ENCODE measurements at places on chromosomes 6 and 20.

GRCh38 chr6:5053864-5054244 is 31.3 kb upstream of the PPP1R3G start:
- DNase-seq: no peak

GRCh38 chr6:148021699-148022098 is 320.9 kb upstream of the SASH1 start:
- DNase-seq: no peak

- no peak for DNase-seq
These were observed 1173.9 kb upstream of the CITED2 start for GRCh38 chr6:140548366-140548765.

DNA sequence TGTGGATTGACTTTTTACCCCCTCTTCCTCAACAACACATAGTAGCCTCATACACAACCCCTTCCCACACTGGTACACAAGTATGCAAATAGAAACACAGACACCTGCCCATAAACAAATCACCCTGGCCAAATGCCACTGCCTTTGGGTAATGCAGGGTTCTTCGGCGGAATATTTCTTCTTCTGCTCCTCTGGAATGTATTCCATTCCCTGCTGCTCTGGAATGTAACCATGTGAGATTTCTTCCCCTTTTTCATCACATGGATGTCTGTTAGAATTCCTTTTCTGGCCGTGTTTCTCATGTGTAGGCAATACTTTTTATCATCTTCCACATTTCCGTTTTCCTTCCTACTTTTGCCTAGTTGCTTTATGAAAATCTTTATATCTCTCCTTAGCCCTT is 76.1 kb upstream of the TPD52L1 start:
- DNase-seq: no peak

DNA sequence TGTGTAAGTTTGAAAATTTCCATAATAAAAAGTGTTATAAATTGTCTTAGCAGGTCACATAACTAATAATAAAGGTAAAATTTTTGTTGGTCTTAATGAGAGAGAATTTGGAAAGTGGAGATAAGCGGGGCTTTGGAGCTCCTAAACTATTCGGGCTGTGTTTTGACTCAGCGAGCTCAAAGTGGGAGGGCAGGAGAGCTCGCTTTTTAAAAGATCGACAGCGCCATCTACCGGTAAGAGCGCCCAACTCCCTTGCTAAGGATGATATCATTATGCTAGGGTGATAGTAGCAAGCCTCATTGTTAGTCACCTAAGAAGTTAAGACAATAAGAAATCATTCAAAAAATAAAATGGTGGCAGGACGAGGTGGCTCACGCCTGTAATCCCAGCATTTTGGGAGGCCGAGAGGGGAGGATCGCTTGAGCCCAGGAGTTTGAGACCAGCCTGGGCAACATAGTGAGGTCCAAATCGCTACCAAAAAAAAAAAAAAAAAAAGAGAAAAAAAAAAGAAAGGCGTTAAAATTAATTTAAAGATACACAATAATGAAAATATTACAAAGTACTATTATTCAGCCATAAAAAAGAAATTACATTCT is 24.8 kb downstream of the C6orf15 start:
- DNase-seq: peak; percentile 84

DNA sequence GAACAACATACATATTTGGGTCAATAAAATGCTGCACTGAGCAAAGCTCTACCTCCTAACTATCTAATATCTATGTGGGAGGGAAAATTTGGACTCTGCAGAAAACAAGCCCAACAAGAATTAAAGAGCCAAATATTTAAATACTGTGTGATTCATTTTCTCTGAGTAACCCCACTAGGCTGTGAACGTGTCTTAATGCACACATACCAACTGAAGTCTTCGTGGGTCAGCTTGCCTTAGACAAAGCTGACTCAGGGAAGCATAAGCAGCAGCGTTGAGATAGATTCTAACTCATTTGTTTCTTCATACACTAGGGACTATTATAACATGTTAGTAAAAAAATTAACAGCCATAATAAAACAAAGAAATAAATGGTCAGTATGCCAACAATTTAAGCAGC is 114.3 kb downstream of the GJA1 start:
- no peak for DNase-seq

DNA sequence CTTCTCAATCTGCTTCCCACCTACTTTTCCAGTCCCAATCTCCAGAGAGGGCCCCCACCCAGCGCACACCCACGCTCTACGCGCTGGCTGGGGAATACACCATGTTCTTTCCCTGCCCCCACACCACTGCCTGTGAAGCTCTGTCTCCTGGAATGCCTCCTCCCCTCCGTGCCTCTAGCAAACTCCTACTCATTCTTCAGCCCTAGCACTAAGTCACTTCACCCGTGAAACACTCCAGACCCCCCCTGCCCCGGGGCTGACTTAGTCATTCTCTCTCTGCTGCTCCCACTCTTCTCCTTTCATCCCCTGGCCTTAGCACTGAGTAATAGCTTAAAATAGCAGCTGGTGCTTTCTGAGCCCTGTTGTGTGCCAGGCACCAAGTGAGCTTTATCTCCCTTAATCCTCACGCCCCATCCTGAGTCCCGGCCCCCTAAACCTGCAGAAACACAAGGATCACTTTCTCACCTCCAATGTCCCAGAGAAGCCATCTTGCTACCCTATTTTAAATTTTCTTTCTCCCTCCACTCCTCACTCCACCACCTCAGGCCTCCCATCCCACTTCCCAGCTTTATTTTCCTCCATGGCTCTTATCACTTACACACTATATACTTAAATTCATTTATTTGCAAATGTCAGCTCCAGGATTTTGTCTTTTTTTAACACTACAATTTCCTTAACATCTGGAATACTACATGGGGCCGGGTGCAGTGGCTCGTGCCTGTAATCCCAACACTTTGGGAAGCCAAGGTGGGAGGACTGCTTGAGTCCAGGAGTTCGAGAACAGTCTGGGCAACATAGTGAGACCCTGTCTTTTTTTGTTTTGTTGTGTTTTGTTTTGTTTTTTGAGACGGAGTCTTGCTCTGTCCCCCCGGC is 6.3 kb upstream of the PARD6B start:
- peak; percentile 72 for DNase-seq

- DNase-seq: peak; percentile 37
These were observed 554 bp upstream of the ZSCAN31 start for GRCh38 chr6:28336284-28337120.

GRCh38 chr6:19714434-19715166 is 122.6 kb upstream of the ID4 start:
- no peak for DNase-seq

- no peak for DNase-seq
These were observed 3.7 kb upstream of the TMEM242 start for GRCh38 chr6:157326979-157327378.

DNA sequence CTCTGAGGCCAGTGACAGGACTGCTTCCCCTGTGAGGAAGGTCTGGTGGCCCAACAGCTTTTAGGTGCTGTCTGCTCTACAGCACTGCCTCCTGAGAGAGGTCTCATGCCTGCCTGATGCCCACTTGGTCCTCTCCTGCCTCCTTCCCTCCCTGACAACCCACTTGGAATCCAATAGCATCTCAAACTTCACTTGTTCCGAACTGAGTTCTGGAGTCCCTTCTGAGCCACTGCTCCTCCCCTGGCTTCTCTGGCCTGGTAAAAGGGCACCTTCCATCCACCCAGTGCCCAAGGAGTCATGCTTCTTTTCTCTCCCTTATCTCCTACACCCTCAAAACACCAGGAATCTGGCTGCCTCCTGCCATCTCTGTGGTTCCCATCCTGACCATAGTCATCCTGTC is 1.9 kb downstream of the MAVS start:
- DNase-seq: no peak

GRCh38 chr20:5524896-5525295 is 208.1 kb upstream of the PROKR2 start:
- no peak for DNase-seq

GRCh38 chr20:20462185-20462584 is 94.3 kb downstream of the INSM1 start:
- DNase-seq: no peak

GRCh38 chr20:50758992-50759391 is 27.6 kb downstream of the PARD6B start:
- no peak for DNase-seq

GRCh38 chr6:161437851-161438250 is 164.0 kb upstream of the AGPAT4 start:
- DNase-seq: no peak

DNA sequence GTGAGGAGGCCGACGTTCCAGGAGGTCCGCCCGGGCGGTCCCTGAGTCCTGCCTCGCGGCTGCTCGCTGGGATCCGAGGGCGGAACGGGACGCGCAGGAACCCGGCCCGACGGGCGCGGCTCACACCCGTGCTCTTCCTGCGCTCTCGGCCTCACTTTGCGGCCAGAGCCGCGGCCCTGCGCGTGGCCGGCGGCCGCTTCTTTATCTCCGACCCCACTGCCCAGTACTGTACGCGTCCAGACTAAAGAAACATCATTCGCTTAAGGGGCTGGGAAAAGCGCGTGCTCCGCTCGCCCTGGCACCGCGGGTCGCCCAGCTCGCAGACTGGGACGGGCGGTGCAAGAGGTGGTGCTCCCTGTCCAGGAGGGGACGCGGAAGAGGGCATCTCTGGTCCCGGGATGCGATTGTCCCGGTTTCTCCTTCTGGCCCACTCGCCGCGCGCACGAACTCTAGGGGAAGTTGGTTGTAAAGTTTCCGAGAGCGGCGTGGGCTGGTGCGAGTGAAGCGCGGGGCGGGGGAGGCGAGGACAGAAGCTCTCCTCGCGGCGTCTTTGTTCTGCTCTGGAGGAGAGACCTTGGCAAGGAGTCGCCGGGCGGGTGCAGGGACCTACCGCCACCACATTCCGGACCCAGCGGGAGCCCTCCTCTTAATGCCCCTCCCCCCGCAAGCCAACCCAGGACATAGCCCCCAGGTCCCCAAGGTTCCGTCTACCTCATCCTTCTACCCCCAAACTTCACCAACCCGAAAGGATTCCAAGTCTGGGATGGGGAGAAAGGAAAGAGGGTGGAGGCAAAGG is 71.0 kb downstream of the SOX4 start:
- peak; percentile 27 for DNase-seq

DNA sequence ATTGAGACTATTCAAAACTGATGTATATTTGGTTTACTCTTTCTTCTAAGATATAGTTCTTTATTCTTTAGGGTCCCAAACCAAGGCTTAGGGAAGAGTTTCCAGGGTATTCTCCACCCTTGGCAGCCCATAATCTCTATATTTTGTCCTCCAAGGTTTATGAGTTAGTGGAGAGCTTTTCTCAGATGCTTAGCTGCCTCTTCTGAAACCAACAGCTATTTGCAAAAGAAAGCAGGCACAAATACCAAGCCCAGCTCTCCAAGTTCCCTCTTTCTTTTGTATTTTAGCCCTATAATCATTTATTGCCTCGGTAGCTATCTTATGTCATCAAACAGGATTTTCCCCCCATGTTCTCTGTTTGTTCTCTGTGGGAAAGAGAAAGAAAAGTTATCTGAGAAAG is 39.1 kb upstream of the RBM24 start:
- no peak for DNase-seq

DNA sequence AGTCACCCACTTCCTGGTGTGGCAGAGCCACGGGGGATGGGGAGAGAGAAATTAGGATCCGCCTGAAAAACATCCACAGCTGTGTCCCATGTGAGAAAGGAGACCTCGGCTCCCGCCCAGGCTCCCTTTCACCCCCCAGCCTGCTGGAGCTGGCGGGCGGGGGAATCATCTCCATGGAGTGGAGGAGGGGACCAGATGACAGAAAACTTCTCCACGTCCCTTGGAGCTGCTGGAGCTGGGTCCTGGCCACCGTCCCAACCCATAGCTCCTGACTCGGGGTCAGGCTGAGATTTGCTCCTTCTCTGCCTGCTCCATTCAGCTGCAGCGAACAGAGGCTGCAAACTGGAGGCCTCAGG is 113.8 kb downstream of the CEBPB start:
- DNase-seq: peak; percentile 75

GRCh38 chr20:61505508-61505907 is 253.4 kb downstream of the CDH4 start:
- DNase-seq: no peak

DNA sequence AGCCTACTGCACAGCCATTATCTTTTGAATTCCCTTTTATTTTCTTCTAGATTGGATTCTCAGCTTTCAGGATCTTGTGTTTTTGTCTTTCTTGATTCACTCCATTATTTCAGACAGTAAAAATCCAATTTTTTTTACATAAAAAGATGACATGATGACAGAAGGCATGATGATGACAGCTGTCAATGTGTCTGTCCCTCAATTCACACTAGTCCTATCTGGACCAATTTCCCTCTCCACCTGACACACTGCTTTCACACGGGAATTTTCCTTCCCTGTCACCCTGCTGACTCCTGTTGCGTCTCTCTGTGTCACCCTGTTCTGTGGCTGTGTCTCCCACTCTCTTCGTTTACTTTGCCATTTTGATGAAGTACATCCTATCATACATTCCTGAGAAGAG is 73.6 kb downstream of the KHDC1L start:
- DNase-seq: no peak

- DNase-seq: no peak
These were observed 573.3 kb downstream of the PKHD1 start for GRCh38 chr6:51513891-51514747.

- no peak for DNase-seq
These were observed 98.3 kb downstream of the SOD2 start for GRCh38 chr6:159594750-159595117.

DNA sequence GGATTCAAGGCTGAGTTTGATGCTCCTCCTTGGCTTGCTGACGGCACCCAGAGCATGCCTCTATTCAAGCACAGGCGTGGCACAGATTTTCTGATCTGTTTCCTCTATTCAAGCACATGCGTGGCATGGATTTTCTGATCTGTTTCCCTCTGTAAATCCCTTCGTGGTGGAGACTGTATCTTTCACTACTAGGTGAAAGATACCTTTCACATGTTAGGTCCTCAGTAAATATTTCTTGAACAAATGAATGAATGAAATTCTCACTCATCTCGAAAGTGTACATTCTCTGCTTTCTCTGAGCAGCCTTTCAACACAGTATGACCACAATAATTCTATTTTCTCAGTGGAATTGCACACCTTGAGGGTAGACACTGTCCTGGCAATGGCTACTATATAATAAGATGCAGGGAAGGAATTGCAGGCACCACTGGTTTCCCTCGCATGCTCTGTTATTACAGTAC is 72.6 kb upstream of the F13A1 start:
- no peak for DNase-seq

DNA sequence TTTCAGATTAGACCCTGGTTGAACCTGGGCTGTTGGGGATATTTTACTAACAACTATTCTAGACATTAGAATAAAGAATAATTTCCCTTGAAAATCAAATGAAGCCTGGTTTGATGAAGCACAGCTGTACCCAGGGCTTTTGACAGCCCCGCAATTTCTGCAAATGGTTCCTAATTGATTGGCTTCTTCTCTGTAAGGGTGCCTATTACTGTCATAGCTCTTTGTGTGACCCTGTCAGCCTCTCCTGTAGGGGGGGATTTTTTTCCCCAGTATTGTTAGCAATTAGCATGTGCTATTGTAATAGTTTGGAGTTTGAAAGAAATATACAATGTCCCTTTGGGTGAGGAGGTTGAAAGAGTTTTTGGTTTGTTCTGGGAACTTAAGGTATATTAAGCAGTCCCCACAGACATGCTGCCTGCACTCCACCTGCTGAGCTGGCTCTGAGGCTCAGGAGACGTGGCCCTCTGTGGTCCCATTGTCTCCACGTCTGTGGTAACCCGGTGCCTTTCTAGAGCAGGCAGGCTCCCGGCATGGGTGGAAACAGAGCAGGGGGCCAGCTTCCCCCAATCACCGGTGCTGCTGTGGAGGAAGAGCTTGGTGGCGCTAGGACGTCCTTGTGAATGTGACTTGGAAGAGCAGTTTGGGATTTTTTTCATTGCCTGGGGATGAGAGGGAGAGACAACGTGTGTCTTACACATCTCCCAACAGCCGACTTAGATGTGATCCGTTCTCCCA is 47.3 kb upstream of the CLDN20 start:
- DNase-seq: no peak

Data from BE2C (cell line).